ENCODE measurements at places on chromosomes 7 and 10. TPM values are rescaled to one million over a fixed set of nuclear protein-coding genes. Genes with fewer than 3 reads are reported as not detected.

The CALML5 gene
- not detected for total RNA-seq

The ITGA8 gene
- total RNA-seq: not detected

The UFSP1 gene
- total RNA-seq: 11.5 TPM

The LRRC4 gene
- total RNA-seq: 3.6 TPM

The LIPJ gene
- 0.14 TPM for total RNA-seq

The GIMAP5 gene
- total RNA-seq: not detected

The PTPRN2 gene
- total RNA-seq: 4.0 TPM

The TRIL gene
- total RNA-seq: 5.1 TPM

The GRM8 gene
- 6.6 TPM for total RNA-seq

The STAG3 gene
- 3.4 TPM for total RNA-seq

The COL1A2 gene
- 61.6 TPM for total RNA-seq

The CYP2C18 gene
- total RNA-seq: 0.97 TPM

The STEAP4 gene
- total RNA-seq: not detected

The HECW1 gene
- 21.8 TPM for total RNA-seq

The OPALIN gene
- total RNA-seq: not detected

The STRIP2 gene
- 7.4 TPM for total RNA-seq

The TACC2 gene
- total RNA-seq: 35.9 TPM

All from GM23338 (cell line).